D721Med (cell line): ENCODE measurements at places on chromosomes 16 and 17.
A peak's percentile ranks its signal among the peaks of the same experiment; 100 is the strongest.

DNA sequence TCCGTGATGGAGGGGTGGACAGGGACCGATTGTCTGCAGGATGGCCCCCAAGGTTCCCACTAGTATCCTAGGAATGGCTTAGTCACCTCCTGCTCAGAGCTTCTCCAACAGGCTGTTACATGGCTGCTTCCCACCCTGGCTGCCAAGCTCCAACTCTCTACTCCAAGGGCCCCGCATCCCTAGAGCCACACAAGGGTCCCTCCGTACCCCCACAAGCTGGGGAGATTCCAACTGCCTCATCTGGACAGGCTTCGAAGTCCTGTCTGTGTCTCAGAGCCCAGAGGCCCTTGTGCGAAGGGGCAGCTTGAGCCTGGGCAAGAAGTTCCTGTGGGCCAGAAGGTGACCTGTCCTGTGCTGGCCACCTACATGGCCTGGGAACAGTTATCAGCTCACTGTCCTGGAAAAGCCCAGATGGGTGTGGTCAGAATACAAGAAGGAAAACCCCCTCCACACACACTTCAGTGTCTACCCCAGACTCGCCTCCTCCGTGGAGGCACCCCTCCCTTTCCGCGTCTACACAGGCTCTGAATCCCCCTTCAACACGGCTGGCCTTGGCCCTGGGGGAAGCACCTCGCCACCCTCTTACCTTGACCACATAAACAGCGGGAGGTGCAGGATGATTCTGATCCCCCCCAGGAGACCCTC lies 586 bp downstream of the MEAK7 start:
- no peak for DNase-seq

- DNase-seq, result no peak
These were observed 212.4 kb downstream of the UTP18 start for GRCh38 chr17:51472670-51473205.

GRCh38 chr17:51860954-51861561 lies 297.5 kb downstream of the CA10 start:
- DNase-seq, result peak; percentile 15

DNA sequence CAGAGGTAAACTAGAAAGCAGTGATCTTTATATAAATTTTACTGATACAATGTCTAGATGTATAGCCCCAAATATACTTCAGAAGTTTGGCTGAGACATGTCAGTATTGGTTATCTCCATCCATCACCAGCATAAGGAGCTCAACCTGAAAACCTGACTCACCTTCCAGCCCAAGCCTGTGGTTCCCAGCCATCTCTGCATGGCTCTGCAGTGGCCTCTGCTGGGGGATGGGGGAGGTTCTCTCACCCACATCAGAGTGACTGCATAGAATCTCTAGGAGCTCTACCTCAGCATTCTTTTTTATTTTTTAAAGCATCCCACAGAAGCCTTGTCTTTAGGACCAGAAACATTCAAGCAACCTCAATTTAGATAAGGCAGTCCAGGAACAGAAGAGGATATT lies 27.3 kb downstream of the USP7 start:
- DNase-seq, result no peak

- DNase-seq, result no peak
These were observed 11.6 kb downstream of the KRT33A start for GRCh38 chr17:41338961-41339485.

- no peak for DNase-seq
These were observed 27.8 kb upstream of the MEIOC start for GRCh38 chr17:44628243-44629188.

GRCh38 chr16:29811896-29812665 lies at the start of gene PRRT2:
TSS of gene PRRT2 (plus strand) at chr16:29812193. CDS start at chr16:29813055, 862 bp downstream.
- DNase-seq, result peak; percentile 83

GRCh38 chr17:8698162-8698971 lies 46.3 kb downstream of the CCDC42 start:
- DNase-seq, result no peak

DNA sequence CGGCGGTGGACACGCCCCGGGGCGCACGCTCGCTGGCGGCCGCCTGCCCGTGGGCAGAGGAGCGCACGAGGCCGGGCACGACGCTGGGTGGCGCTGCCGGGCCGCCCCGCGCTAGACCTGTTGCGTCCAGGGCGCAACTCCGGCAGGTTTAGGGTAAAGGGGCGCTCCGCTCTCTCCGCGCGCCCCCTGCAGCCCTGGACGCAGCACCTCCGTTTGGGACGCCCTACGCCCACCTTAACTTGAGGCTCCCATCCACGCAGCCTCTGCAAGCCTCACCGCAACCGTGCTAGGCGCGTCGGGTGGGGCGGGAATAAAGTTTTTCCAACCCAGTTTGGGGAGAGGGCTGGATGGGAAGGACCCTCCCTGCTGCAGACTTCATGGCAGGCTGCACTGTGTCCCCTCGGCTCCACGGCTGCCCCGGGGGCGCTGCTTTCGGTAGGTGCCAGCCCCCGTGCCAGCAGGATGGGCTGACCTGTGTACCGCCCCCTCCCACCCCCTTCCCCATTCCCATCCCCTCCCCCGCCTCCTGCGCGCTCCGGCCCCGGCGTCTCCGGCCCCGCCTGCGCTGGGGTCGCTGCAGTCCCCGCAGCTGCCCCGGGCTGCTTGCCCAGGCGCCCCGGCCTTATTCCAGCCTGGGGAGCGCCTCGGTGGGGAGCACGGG lies at the start of gene SYT17:
TSS of gene SYT17 (plus strand) at position 531 of the 661 bp plus-strand sequence. CDS start 407 bp downstream, outside the sequence.
- peak; percentile 67 for DNase-seq

- DNase-seq, result no peak
These were observed 23.3 kb downstream of the SLC7A5 start for GRCh38 chr16:87845807-87846619.

DNA sequence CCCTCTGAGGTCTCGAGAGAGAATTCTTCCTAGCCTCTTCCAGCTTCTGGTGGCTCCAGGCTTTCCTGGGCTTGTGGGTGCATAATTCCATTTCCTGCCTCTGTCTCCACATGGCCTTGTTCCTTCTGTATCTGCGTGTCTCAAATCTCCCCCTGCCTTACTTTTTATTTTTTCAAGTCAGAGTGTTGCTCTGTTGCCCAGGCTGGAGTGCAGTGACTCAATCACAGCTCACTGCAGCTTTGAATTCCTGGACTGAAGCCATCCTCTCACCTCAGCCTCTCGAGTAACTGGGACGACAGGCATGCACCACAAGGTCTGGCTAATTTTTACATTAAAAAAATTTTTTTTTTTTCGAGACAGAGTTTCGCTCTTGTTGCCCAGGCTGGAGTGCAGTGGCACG lies 120.6 kb downstream of the SHISA9 start:
- DNase-seq, result no peak

DNA sequence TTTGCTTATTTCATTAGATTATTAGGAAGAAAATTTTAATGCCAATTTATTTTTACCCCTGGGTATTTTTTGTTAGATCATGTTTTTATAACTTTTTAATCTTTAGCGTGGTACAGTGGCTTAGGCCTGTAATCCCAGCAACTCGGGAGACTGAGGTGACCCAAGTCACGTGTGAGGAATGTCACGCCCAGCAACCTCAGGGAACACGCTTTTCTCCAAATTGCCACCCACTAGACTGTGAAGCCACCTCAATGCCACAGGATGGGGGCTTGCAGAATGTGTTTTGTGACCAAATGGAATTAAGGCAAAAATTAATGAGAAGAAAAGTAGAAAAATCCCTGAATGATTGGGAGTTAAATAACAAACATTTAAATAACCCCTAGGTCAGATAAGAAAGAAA lies 141.8 kb downstream of the LAT start:
- DNase-seq, result no peak

- no peak for DNase-seq
These were observed 372.2 kb upstream of the CDH5 start for GRCh38 chr16:65994291-65994690.

- DNase-seq, result no peak
These were observed 92.0 kb upstream of the CDH5 start for GRCh38 chr16:66274335-66275110.
